MM.1S (cell line): ENCODE measurements at places on chromosomes 11 and 22.
A peak's percentile ranks its signal among the peaks of the same experiment; 100 is the strongest.

GRCh38 chr11:15849257-15849656 lies 507.1 kb downstream of the SOX6 start:
- no peak for DNase-seq

GRCh38 chr11:37504921-37505320 lies 906.9 kb upstream of the RAG2 start:
- no peak for DNase-seq

DNA sequence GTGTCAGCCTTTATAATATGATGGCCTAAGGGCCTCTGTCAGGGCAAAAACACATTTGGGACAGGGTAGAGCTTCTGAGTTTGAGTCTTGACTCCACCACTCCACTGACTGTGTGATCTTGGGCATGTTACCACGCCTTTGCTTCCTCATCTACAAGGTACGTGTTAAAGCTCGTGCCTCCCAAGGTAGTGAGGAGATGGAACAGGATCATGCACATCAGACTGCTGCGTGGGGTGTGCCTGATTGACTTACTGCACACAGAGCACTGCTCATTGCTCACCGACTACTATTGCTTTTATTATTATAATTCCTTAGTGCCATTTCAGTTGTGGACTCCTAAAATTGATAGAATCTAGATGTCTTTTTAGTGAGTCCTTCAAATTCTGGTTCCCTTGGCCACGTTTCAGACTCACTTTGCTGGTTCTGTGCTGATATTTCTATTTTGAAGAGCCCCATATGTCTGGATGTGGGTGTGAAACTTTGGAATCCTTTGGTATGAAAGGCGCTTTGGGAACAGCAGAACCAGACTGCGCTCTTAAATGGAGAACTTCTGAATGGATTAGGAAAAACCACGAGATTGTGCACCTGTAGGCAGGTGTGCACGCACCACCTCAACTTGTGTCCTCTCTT lies 44.1 kb upstream of the RAB1B start:
- DNase-seq = no peak

DNA sequence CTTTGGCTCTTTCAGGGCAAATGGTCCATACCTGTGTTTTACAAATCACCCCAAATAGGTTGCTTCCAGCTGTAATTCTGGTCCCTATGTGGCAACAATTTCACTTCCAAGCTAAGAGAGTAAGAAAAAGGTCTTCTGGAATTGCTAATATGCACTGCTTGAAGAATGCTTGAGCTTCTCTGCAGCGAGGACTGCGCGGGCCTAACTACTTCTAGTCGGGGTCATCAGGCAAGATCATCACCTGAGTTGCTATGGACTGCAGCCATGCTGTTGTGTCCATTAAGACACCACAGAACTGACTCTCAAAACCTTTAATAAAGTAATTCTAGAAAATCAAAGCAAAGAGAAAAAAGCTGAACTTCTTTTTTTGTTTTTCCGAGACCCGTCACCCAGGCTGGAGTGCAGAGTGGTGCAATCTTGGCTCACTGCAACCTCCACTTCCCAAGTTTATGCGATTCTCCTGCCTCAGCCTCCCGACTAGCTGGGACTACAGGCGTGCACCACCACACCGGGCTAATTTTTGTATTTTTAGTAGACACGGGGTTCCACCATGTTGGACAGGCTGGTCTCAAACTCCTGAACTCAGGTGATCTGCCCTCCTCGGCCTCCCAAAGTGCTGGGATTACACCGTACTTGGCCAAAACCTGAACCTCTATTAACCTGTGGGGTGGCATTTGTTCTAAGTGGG lies 2.2 kb downstream of the JOSD1 start:
- DNase-seq = no peak

GRCh38 chr22:22901578-22902218 lies 14.1 kb downstream of the IGLL5 start:
- DNase-seq = no peak

DNA sequence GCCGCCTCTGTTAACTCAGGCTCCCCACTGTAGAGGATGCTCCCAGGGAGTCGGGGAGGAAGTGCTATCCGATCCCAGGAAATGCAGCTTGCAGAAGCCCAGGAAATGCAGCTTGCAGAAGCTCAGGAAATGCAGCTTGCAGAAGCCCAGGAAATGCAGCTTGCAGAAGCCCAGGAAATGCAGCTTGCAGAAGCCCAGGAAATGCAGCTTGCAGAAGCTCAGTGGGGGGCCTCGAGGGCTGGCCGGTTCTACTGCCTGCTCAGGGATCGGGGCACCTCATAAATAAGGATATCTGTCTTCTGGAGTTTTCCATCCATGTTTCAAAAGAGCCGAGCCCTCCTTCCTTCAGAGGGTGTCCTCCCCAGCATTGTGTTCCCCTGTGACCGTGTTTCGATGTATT lies 25.1 kb upstream of the SMIM38 start:
- DNase-seq = no peak

DNA sequence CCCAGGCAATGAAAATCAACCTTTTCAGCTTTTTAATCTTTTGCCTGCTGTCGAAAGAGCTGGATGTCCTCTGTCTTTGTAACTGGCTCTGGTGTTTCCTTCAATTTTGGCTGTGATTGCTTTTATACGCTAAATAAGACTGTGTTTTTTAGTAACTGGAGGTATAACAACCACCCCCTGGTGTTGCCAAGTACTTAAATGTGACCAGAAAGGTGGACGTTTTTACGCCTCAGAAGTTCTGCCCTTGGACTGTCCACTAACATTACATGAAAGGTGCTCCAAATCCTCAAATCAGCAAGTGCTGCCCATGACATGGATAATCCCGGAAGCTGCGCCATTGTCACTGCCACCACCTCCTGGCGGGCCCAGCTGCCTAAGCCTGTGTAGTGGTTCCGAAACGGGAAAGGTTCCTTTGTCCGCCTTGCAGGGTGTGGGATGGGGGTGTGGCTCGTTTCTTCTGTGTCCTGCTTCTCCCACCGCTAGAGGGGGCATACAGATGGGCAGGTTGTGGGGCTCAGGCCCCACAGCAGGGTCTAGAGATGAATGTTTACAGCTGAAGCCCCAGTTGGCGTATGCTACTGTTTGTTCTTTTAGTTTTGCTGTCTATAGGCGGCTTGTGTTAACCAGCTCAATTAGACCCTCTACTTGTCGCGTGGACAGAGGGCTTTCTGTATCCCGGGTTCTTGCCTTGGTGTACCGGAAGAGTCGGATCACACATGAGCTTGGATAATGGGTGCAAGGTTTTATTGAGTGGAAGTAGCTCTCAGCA lies 82.2 kb upstream of the SEPTIN5 start:
- no peak for DNase-seq

DNA sequence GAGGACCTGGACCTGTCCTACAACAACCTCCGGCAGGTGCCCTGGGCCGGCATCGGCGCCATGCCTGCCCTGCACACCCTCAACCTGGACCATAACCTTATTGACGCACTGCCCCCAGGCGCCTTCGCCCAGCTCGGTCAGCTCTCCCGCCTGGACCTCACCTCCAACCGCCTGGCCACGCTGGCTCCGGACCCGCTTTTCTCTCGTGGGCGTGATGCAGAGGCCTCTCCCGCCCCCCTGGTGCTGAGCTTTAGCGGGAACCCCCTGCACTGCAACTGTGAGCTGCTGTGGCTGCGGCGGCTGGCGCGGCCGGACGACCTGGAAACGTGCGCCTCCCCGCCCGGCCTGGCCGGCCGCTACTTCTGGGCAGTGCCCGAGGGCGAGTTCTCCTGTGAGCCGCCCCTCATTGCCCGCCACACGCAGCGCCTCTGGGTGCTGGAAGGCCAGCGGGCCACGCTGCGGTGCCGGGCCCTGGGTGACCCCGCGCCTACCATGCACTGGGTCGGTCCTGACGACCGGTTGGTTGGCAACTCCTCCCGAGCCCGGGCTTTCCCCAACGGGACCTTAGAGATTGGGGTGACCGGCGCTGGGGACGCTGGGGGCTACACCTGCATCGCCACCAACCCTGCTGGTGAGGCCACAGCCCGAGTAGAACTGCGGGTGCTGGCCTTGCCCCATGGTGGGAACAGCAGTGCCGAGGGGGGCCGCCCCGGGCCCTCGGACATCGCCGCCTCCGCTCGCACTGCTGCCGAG lies 1.5 kb downstream of the LRFN4 start:
- DNase-seq = no peak

GRCh38 chr22:38032681-38033521 lies 24.3 kb upstream of the PICK1 start:
- DNase-seq = no peak

DNA sequence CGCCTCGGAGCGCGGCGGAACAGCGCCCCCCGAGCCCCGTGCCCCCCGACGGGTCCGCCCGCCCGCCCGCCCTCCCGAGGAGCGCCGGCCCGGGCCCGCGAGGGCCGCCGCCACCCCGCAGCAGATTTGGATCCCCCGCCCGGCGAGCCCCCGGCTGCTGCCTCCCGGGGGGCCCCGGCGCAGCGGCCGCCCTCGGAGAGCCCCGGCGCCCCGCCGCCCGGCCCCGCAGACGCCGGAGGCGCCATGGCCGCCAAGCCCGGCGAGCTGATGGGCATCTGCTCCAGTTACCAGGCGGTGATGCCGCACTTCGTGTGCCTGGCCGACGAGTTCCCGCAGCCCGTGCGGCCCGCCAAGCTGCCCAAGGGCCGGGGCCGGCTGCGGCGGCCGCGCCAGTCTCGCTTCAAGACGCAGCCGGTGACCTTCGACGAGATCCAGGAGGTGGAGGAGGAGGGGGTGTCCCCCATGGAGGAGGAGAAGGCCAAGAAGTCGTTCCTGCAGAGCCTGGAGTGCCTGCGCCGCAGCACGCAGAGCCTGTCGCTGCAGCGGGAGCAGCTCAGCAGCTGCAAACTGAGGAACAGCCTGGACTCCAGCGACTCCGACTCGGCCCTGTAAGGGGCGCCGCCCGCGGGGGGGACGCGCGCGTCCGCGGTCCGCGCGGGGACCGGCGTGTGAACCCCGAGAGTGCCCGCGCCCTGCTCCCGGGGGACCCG lies 380 bp downstream of the C11orf96 start:
- peak; percentile 43 for DNase-seq

- no peak for DNase-seq
Observed at GRCh38 chr11:127651175-127651887, 650.8 kb upstream of the KIRREL3 start.

- DNase-seq = peak; percentile 21
Observed at GRCh38 chr11:120324932-120325810, at the start of gene TLCD5. Gene TLCD5, plus strand, starts transcription at chr11:120325299. Its CDS starts 2,143 bp downstream, at chr11:120327442.

GRCh38 chr22:39600491-39601179 lies 30.1 kb downstream of the CACNA1I start:
- no peak for DNase-seq

- DNase-seq = no peak
Observed at GRCh38 chr11:44316659-44317240, 6.8 kb upstream of the ALX4 start.

DNA sequence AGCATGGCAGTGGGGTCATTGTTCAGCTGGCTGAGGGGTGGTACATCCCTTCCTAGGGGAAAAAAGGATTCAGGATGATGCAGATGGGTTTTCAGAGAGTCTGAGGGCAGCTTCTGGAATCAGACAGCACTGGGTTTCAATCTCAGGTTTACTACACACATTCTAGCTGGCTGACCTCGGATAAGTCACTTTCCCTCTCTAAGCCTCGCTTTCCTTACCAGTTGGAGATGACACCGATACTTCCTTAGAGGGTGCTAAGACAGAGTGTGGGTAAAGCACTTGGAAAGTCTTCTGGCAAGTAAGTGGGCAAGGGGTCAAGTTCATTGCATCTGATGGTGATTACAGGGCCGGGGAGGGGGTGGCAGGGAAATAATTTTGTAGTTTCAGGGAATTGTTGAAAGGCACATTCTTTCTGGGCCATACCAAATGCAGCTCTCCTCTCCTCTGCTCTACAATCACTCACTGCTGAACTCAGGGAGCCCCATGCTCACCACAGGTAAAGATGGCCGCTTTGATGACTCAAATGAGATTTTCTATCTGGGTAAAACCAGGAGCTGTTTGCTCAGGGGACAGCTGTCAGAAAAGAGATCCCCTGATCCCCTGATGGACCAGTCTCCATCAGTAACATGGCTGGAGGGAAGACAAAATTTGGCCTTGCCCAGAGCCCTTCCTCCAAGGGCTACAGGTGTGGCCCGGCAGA lies 6.5 kb upstream of the MIAT start:
- DNase-seq = no peak

DNA sequence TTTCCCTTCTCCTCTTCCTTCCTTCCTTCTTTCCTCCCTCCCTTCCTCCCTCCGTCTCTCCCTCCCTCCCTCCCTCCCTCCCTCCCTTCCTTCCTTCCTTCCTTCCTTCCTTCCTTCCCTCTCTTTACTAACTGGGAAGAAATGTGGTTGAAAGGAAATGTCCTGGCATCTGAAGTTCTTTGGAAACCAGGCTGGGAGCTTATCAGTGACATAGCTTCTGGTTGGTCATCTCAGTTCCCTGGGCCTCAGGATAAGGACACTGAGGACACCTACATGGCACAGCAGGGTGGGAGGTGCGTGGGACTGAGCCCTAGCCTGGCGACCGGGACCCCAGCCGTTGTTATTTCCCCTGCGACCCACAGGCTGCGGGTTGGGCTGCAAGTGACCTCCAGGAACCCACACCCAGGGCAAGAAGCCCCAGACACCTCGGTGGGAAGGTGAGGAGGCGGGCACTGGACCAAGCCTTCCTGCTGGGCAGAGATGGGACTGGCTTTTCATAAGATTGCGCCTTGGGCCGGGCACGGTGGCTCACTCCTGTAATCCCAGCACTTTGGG lies 1486.5 kb downstream of the TBC1D22A start:
- no peak for DNase-seq

DNA sequence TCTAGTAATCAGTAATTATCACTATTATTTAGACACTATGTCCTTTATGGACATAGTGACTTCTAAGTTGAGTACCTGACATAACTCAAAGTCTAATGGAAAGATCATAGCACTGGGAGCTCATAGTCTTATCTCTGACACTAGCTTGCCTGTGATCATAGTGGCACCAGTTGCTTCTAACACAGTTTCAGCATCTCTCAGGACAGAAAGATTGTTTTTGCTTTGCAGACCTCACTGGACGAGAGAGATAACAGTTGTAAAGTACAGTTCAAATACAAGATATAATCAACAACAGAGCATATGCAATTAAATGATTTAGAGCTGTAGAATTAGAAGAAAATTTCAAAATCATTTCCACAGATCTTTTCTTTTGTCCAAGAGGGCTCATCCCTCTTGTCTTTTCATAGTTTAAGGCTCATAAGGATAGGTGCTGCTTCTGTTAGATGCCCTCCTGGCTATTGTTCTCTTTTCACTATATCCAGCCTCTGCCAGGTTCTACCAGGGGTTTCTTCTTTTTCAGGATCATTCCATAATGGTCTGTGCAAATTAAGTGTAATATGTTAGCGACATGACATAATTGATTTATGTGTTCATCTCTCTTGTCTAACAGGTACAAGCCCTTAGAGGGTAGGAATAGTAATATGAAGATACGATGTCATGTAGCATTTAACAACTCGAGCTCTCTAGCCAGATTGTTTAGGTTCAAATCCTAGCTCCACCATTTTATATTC lies 1175.4 kb upstream of the TENM4 start:
- DNase-seq = no peak

DNA sequence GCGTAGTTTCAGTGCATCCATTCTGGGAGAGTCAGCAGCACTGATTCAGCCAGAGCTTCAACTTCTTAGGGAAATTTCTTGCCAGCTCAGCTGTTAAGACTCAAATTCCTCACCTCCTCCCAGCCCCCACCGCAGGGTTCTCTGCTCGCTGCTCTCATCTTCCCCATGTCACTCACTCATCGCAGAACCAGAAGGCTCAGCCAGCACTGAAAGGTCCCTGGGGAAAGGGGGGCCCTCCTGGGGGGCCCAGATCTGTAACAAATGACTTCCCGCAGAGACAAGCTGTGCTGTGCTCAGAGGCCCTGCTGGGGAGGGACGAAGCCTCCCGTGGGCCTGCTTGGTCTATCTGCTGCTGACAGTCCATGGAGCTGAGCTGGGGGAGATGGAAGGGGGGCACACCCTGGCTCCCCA lies 220.6 kb downstream of the NTM start:
- no peak for DNase-seq

GRCh38 chr11:91350931-91351330 lies 873.7 kb upstream of the FAT3 start:
- no peak for DNase-seq
